ENCODE measurements at places on chromosomes 3 and 15.
A peak's percentile ranks its signal among the peaks of the same experiment; 100 is the strongest.

- no peak for DNase-seq
Measured at GRCh38 chr15:52408823-52409222, 113.2 kb upstream of the MYO5C start.

- no peak for DNase-seq
Measured at GRCh38 chr15:94582368-94582767, 351.0 kb downstream of the MCTP2 start.

DNA sequence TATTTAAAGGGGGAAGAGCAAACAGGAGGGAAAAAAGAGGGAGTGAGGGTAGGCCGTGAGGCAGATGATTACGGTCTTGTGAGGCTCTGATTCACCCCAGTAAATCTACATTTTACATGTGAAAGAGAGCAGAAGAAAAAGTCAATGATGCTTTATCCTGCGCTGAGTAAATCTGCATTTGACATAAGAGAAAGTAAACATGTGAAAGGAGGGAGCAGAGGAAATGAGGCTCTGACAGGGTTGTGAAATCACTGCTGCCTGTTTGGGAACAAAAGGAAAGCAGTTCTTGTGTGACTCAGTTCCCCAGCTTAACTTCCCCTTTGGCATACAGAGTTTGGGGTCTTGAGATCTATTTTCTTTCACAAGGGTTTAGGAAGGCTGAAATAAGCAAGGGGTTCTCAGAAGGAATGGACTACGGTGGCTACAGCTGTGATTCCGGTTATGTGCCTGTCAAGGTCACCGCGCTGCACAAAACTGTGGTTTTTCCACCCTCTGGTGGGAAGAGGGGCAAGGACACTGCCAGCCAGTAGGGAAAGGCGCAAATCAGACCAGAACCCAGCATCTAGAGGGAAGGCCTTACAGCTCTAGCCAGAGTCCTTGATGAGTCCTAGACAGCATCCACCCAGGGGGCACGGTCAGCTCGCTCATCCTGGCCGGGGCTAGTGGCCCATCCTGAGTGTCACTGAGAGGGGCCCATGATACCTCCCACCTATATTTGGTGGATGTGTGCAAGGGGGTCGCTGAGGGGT lies 18.9 kb upstream of the HCN4 start:
- no peak for DNase-seq

GRCh38 chr15:87752250-87752951 lies 504.1 kb downstream of the NTRK3 start:
- no peak for DNase-seq

GRCh38 chr3:187031934-187032333 lies 101.6 kb downstream of the ST6GAL1 start:
- DNase-seq, result no peak

DNA sequence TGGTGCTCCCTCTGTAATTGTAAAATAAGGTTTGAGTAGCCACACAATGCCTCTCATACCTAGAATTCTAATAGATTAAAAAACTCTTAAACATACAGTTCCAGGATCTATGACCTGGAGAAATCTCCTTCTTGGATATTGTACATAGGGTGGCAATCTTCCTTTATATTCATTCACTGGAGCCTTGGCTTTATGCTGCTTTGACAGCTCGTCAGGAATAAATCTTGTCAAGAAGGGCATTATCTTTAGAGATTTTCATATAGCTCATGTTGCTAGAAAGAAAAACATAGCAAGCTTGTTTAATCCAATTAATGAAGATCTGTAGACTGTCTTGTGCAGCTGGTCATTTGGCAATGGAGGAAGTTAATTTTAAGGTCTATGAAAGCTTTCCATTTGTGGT lies 131.1 kb downstream of the PYDC2 start:
- no peak for DNase-seq

DNA sequence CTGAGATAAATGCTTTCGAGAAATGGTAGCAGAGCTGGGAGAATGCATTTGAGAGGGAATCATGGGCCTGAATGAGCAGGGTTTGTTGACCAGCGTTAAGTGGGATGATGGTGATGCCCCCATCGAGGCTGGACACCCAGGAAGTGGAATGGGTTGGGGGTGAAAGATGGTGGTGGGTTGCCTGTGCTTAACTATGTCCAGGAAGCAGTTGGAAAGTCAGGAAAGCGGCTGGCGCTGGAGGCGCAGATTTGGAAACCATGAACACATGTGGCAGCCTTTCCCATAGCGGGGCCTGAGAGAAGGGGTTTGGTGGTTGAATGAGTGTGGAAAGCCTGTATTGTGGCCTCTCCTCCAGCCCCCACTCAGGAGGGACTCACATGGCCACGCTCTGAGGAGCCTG lies 80.7 kb downstream of the AAGAB start:
- no peak for DNase-seq

DNA sequence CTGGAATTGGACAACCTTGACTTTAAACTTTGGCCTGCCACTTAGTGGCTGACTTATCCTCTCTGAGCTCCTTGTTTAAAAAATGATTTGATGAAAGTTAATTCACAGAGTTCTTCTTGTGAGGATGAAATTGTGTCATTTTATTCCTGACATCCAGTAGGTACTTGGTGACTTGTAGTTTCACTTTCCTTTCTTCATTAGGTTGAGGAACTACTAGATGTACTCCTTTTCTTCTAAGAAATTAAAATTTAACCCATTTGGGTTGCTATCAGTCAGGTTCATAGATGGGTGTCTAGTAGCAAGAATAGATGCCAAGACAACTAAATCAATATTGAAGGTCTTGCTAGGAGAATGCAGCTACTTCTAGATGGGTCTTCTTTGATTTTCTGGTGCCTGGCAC lies 5.2 kb downstream of the NR1D2 start:
- DNase-seq, result no peak

DNA sequence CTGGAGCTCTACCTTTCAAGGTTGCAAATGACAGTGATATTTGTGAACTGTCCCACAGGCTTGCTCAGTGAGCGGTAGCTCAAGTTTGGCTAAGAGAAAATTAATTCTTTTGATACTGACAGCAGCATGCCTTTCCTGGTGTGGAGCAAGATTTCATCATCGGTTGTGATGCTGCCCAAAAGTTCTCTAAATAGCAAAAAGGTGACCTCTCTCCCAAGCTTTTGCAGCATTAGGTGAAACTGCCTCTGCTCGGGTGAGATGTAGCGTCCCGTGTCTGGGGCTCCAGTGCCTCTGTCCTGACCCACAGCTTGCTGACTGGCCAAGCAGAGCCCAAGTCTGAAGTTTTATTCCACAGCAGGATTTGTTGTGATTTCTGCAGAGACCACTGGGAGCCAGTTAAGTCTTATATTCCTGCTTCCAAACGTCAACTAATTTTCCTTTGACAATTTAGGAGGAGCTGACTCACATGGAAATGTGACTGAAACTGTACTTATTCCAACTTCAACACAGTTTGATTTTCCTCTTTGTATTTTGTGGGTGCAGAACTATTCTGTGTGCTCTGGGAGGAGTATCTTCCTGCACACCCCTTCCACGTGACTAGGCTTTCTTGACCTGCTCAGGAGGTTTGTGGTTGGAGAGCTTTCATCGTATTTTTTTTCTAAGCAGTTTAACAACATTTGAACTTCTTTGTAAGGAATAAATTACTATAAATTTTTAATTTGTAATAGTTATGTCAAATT lies 5.9 kb downstream of the SYNM start:
- no peak for DNase-seq

DNA sequence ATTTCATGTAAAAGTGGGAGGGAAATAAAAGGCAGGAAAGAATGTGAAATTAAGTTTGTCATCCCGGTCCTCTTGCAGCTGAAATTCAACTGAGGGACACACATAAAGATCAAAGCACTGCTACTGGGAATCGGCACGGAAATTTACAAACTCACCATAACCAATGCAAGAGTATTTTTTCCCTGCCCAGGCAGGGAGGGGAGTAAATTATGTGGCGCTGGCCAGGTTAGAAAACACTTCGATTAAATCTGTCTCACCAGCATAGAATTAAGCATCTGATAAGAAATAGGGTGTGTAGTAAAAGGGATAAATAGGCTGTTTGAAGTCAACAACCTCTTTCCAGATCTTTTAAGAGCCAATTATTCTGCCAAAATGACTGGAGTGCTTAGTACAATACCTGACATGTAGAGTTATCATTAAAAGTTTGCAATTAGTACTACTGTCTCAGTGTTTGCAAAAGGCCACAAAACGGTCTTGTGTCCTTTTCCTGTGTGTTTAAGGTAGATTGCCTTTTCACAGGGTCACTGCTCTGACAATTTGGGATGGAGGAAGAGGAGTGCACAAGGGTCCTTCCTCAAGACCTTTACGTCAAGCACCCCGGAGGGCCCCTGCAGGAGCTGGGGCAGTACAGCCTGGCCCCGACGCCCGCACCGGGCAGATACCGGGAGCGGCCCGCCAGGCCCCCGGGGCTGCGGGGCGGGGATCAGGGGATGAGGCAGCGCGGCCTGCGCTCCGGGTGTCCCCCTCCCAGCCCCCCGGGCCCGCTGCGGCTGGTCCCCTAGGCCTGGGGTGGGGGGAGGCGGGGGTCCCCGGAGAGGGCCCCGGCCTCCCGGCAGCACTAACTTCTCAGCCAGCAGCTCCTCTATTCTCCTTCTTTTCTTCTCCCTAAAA lies 651 bp downstream of the UBA3 start:
- peak; percentile 16 for DNase-seq

GRCh38 chr3:107206945-107207344 lies 170.3 kb upstream of the CCDC54 start:
- no peak for DNase-seq

- DNase-seq, result peak; percentile 50
Measured at GRCh38 chr3:160454995-160455394, 5.4 kb upstream of the TRIM59 start.

DNA sequence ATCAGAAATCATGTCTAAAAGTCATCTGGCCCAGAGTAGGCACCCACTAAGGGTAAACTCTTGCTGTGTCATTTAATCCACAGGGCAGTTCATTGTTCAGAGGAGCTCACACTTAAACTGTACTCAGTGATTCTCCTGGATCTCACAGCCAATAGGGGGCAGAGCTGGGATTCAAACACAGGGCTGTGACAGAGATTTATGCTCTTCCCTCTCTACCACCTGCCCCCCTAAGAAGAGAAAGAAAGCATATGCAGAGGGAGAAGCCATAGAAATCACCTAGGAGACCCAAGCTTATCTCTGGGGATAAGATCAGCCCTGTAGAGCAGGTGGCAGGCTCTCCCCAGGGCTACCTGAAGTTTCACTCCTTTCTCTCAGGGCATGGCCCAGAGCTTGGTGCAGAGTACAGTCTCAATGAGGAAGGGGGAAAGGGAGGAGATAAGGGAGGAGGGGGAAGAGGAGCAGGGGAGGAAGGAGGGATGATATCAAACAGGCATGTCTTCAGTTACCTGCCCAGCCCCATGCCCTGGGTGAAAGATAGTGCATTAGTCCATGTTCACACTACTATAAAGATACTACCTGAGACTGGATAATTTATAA lies 51.8 kb upstream of the ADPGK start:
- peak; percentile 93 for DNase-seq

DNA sequence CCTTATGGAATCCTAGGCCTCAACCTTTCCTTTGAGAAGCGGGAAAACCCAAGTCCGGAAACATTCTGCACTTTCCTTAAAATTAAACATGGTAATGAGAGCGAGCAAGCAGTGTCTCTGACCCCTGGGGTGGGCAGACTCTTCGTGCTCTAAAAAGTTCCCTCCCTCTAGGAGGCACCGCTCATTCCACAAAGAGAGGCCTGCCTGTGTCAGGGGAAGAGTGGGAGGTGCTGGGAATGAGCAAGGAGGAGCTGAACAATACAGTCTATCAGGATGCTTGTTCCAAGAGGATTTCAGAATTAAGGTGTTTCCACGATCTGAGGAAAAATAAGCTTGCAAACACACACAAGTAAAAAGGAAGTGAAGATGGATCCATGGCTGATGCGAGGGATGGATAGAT lies 6.0 kb upstream of the RLBP1 start:
- no peak for DNase-seq

DNA sequence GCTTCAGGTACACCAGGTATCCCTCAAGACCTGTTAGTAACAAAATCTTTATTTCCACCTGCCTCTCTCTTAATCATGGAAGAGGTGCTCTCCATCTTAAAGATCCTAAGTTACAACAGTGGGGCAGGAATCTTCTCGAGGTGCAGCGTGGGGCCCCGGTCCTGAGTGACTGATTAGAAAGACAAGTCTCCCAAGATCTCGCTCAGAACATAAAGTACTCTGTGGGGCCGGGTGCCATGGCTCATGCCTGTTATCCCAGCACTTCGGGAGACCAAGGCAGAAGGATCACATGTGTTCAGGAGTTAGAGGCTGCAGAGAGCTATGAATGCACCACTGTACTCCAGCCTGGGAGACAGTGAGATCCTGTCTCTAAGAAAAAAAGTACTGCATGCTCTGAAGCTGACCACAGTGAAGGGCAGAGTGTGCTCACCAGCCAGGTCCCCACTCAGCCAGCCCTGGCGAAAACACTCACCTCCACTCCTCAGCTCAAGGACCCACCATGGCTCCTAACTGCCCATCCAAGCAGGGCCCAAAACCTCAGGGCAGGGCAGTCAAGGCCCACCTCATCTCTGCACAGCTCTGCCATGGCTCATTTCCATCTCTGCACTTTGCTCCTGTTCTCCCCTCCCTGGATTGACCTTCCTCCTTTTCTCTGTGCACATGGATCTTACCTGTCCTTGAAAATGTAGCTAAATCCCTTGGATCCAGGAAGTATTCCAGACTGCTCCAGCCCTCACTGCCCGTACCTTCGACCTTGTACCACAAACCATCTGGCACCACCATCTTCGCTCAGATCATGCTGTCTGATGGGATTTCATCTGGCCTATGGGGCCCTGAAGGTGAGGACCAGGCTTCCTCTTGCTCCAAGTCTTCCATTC lies 7.1 kb downstream of the SEMA7A start:
- DNase-seq, result no peak

GRCh38 chr3:194051366-194052149 lies 84.4 kb upstream of the HES1 start:
- no peak for DNase-seq

DNA sequence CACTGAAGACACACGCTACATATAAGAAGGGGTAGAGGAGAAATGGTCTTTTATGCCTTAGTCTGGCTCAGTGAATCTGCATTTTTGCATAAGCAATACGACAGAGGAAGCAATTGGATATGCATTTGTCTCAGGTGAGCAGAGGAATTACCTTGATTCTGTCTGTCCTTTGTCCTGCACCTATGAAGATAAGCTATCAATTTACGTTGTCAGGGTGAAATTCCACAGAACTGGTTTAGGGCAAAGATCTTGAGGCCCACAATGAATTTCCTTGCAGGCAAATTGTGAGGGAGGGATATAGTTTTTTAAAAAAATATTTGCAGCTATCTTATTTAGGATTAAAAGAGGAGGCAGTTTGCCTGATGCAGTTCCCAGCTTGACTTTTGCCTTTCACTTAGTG lies 31.6 kb upstream of the MASP1 start:
- DNase-seq, result no peak
